Retina (tissue), 1 donor: ENCODE measurements at places on chromosomes 16 and 17.

DNA sequence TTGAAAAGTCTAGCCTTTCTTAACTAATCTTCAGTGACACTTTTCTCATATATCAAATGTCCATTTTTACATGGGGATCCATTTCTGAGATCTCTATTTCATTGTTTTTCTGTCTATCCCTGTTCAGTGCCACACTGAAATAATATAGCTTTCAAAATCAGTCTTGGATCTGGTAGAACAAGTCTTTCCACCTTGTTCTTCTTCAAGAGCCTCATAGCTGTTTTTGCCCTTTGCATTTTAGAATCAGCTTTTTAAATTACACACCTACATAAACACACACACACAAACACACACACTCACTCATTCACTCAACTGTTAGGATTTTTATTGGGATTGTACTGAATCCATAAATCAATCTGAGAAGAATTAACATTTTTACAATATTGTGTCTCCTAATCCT, 19.2 kb downstream of the GSDMB start:
- no peak for DNase-seq

DNA sequence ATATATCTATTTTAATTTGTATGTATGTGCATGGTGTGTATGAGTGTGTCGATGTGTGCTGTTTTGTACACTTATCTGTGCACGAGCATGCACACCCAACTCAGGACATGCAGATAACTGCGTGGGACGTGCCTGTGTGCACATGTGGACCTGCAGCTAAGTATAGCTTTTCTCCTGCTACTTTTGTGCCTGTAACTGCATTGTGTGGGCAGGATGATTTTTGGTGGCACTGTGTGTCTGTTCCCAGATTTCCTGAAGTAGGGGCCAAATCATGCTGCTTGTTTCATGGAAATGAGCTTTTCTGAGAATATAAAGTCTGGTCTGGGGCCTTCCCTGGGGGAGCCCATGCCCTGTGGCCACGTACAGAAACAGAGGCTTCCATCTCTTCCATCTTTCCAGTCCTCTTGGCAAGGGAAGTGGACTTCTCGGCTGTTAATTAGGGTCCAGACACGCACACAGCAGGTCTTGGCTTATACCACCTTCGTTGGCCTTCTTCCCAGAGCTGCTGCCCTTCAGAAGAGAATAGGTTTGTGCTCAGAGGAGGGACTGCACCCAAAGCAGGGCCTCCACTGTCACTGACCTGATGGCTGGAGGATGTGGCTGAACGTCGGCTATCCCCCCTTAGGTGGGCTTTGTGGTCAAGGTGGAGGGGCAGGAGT, 30.2 kb downstream of the SPNS3 start:
- no peak for DNase-seq

DNA sequence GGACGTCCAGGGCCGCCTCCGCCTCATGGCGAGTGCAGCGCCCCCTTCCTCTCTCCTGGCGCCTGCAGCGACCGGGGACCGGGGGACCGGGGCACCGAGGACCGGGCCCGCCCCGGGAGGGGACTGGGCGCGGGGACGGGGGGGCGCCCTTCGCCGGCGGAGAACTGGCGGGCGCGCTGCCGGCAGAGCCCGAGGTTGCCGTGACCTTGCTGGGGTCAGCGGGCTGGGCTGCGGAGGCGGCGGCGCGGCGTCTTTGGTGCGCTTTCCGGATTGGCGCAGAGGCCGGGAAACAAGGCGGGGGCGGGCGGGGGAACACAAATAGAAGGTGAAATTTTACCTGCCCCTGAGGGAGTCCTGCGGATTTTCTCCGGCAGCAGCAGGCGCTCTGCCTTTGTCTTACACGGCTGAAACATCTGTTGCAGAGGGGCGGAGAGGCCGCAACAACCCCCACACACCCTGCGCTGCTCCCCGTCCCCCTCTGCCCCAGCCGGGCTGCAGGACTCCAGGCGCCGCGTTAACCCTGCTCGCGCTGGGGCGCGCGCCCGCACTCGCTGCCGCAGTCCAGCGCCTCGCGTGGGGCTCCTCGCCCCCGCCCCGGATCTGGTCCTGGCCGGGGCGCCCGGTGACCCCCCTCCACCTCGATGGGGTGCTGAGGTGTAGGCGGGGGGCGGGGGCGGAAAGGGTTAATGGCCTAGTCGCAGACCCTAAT, 53.5 kb downstream of the SREBF1 start:
- peak; percentile 90 for DNase-seq

DNA sequence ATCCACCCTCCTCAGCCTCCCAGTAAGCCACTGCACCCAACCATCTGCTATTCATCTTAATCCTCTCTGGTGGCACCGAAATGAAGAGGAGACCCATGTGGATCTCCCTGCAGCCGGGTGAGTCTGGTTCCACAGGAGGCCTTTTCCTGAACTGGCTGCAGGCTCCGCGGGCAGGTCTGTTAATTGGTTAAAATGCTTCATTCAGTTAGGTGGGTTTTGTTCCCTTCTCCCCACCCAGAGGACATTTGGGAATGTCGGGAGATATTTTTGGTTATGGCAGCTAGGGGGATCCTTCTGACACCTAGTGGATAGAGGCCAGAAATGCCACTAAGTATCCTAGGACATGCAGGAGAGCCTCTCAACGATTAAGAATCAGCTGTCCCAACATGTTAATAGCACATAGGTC, 16.7 kb downstream of the C16orf54 start:
- peak; percentile 53 for DNase-seq

GRCh38 chr17:67377488-67378453, 690 bp downstream of the PITPNC1 start:
- peak; percentile 88 for DNase-seq

- DNase-seq = peak; percentile 27
Observed at GRCh38 chr16:84742641-84743092, 42.9 kb downstream of the USP10 start.

DNA sequence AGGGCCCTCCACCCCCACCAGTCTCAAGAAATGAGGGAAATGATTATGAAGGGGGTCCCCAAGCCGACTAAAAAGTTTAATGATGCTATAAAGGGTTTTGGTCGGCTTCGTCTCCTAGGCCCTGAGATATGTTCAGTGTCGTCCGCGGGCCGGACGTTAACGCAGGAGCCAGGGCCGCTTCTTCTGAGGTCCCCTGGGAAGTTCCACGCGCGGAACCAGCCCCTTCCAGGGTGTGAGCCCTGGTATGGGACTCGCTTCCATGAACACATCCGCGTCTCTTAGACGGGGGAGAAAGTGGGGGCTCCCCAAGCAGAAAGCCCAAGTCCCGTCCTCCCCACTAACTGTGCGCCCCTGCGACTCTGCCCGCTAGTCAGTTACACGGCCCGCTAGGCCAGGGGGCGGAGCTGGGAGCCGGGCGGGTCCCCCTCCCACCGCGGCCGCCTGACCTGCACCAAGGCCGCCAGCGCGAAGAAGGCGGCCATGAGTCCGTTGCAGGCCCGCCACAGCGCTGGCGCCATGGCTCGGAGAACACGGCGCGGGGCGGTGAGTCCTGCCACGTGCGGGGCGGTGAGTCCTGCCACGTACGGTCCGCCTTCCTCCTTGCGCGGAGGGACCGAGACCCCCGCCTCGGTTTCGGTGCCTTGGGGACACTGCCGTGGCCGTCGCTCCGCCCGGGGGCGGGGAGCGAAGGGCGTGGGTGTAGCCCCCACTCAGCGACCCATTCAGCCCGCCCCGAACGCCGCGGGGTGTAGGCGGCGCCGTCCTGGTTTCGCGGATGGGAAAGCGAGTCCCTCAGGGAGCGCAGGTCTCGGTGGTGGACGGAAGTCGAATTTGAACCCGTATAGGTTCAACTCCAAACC, at the start of gene TMEM220:
TMEM220 (minus strand) TSS at position 690 of the 860 bp plus-strand sequence; CDS start at position 518, 172 bp downstream.
- peak; percentile 96 for DNase-seq

- DNase-seq = no peak
Observed at GRCh38 chr16:68074850-68075555, 10.2 kb upstream of the NFATC3 start.

- no peak for DNase-seq
Observed at GRCh38 chr17:51270636-51271035, 10.3 kb downstream of the UTP18 start.

DNA sequence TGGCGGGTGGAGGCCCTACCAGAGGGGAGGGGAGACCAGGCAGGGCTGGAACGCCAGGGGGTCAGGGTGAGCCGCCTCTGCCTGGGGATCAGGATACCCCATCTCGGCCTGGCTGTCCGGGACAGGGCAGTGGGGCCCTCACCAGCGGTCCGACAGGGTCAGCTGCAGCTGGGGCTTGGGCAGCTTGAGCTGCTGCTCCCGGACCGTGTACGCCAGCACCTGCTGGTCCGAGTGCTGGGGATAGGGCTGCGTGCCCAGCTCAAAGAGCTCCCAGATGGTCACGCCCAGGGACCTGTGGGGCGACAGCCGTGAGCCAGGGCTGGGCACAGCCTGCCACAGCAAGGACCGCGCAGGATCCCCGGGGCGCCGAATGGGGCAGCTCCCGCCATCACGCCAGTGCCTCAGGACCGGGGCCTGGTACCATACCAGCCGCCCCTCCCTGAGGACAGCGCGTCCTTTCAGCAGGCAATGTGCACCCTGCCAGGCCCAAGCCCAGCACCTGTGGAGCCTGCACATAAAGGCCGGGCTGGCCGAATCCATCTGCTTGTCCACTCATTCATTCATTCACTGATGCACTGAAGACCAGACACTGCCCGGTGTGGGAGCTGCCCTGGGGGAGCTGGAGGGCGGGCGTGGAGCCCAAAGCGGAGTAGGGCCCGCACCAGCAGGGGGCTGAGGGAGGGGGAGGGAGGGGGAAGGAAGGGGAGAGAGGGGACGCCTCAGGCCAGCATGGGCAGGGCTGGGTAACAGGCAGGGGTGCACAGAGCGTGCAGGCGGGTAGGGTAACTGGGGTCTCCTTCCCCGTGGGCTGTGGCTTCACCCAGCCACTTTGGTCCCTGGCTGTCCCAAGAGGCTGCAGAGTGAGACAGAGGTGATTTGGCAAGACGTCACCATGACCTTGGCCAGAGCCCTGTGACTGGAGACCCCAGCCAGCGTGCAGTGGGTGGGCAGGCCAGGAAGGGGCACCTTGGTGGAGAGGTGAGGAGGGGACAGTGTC, 42.0 kb upstream of the PVALEF start:
- DNase-seq = no peak

- peak; percentile 61 for DNase-seq
Observed at GRCh38 chr17:82647593-82648164, 565 bp downstream of the WDR45B start.

DNA sequence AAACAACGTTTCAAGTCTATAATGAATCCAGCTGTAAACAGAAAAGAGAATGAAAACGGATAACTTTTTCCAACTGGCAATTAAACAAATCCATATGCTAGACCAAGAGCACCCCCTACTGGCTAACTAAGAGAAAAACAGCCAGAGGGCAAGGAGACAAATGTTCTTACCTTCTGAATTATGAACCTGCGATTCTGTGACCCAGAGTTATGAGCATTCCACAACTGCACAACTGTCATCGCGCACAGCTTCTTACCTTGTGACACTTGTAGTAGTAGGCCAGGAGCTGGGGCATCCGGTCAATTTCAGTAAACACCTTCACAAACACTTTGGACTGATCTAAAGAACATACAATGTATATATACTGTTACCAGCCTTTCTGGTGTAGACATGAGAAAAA, 18.6 kb downstream of the COG7 start:
- peak; percentile 60 for DNase-seq

GRCh38 chr17:31587462-31587861, 196.0 kb downstream of the RAB11FIP4 start:
- DNase-seq = no peak

DNA sequence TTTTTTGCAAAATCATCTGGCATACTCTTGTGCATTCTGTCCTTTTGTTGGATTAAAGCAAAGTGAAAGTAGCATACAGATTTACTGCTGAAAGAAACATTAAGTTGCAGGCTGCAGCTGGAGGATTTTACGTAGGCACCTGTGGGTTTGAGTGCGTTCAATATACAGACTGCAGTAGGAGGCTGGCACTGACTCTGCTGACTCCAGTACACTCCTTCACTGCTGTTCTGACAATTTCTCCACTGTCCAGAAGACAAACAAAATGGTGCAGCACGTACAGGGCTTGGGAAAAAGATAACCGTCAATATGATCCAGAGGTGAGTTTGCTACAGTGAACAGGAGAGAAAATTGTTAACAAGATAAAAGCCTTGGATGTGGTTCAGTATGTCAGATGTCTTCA, 73.3 kb downstream of the TANC2 start:
- no peak for DNase-seq

GRCh38 chr16:70421014-70421413, 17.9 kb downstream of the ST3GAL2 start:
- DNase-seq = peak; percentile 33

- DNase-seq = no peak
Observed at GRCh38 chr16:87045466-87046216, 271.6 kb downstream of the C16orf95 start.

GRCh38 chr17:22203208-22203715, 510.9 kb downstream of the KCNJ18 start:
- no peak for DNase-seq

GRCh38 chr17:18928628-18929125, 23.3 kb upstream of the SLC5A10 start:
- no peak for DNase-seq

DNA sequence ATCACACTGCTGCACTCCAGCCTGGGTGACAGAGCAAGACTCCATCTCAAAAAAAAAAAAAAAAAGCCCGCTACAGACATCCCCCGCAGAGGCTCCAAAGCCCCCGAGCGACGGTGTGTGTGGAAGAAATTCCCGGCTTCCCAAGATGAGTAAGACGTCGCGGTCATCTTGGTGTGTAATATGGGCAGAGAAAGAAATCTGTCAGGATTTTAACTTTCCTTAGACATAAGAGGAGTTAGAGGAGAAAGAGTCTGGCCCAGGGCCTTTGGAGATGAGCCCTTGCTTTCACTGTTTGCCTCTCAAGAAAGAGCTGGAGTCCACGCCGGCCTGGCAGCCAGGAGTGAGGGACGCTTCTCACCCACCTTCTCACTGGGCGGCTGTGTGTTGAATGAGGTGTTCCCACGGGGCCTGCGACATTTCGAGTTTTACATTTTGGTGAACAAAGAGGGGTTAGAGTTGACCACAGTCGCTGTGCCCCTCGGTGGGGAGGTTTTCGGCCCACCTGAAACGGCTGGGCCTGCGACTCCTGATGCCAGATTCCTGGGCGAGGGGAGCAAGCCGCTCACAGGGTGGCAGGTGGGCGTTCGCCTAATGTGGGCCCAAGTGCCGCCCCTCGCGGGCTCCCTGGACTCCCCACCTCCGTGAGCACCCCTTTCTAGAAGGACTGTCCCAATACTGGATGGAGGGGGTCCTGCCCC, 17.9 kb downstream of the C1QTNF1 start:
- no peak for DNase-seq

DNA sequence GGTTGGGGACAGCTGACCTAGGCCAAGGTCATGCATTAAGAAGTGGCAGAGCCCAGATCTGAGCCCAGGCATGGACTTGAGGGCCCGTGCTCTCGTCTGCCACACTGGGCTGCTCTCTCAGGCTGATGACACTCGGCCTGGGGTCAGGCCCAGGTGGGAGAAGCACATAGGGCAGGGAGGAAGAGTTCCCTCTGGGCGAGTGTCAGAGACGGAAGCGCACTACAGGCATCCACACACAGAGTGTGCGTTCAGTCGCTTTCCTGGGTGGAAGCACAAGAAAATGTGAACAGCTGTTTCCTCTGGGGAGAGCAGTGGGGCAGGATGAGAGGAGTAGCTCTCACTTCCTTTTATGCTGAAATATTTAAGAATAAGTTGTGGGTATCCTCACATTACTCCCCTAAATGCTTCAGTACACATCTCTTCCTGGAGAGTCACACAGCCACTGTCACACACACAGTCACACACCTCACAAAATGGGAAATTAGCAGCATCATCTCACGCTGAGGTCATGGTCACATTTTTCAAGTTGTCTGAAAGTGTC, 59.7 kb downstream of the B9D1 start:
- DNase-seq = no peak

GRCh38 chr17:59859444-59860025, 33.2 kb downstream of the TUBD1 start:
- DNase-seq = no peak
